ENCODE measurements at places on chromosomes 6 and 20. TPM values are rescaled to one million over a fixed set of nuclear protein-coding genes. Genes with fewer than 3 reads are reported as not detected.

Gene C6orf52
- not detected for total RNA-seq

Gene PACRG
- 4.6 TPM for total RNA-seq

Gene PEDS1
- 18.0 TPM for total RNA-seq

Gene ASIP
- not detected for total RNA-seq

Gene ELOVL5
- 427 TPM for total RNA-seq

DNA sequence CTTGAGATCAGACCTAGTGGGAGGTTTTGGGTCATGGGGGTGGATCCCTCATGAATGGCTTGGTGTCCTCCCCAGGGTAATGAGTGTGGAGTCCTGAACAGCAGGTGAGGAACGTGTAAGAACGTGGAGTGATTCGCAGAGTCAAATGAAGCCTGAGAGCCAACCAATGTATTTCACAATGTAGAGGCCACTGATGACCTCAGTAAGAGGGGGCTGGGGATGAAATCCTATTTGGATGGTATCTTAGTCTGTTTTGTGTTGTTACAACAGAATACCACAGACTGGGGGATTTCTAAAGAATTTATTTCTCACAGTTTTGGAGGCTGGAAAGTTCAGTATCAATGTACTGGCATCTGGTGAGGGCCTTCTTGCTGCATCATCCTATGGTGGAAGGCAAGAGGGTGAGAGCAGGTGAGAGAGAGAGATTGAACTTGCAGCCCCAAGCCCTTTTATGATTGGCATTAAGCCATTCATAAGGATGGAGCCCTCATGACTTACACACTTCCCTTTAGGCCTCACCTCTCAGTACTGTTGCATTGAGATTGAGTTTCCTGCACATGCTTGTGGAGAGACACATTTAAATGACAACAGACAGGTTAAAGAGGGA lies 47.3 kb upstream of the HIVEP1 start:
- no peak for DNase-seq

- no peak for DNase-seq
Observed at GRCh38 chr20:52219441-52219840, 27.9 kb upstream of the ZFP64 start.

DNA sequence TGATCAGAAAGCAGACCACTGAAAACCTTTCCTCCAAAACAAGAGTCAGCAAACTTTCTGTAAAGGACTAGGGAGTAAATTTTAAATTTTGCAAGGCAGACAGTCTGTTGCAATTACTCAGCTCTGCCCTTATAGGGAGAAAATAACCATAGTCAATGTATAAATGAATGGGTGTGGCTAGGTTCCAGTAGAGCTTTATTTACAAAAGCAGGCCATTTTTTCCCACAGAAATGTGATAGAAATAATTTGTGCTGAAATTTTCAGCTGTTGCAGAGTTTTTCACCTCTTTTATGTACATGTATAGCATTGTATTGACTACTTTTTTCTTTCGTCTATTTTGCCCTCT lies 7.7 kb downstream of the AMD1 start:
- DNase-seq = no peak

GRCh38 chr6:91149956-91150705 lies 563.3 kb upstream of the MAP3K7 start:
- DNase-seq = no peak

- DNase-seq = no peak
Observed at GRCh38 chr6:1609041-1609647, 571 bp upstream of the FOXC1 start.

- no peak for DNase-seq
Observed at GRCh38 chr20:53923566-53924369, 146.6 kb downstream of the BCAS1 start.

- no peak for DNase-seq
Observed at GRCh38 chr6:40322336-40322735, 264.8 kb downstream of the LRFN2 start.

DNA sequence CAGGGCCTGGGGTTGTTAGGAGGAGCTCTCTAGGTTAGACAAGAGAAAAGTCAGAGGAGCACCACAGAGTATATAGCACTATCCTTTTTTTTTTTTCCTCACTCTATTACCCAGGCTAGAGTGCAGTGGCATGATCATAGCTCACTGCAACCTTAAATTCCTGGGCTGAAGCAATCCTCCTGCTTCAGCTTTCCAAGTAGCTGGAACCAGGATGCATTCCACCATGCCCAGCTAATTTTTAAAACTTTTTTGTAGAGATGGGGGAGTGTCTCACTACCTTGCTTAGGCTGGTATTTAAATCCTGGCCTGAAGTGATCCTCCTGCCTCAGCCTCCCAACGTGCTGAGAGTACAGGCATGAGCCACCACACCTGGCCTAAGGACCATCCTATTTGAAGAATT lies 19.3 kb upstream of the AKIRIN2 start:
- DNase-seq = no peak

- no peak for DNase-seq
Observed at GRCh38 chr6:33040157-33040556, 30.8 kb upstream of the HLA-DOA start.

GRCh38 chr20:57819691-57820380 lies 110.0 kb upstream of the PMEPA1 start:
- DNase-seq = no peak
